ENCODE measurements at places on chromosomes 6 and 20. TPM values are rescaled to one million over a fixed set of nuclear protein-coding genes. Genes with fewer than 3 reads are reported as not detected.

The GNRH2 gene
- total RNA-seq, result 0.32 TPM

DNA sequence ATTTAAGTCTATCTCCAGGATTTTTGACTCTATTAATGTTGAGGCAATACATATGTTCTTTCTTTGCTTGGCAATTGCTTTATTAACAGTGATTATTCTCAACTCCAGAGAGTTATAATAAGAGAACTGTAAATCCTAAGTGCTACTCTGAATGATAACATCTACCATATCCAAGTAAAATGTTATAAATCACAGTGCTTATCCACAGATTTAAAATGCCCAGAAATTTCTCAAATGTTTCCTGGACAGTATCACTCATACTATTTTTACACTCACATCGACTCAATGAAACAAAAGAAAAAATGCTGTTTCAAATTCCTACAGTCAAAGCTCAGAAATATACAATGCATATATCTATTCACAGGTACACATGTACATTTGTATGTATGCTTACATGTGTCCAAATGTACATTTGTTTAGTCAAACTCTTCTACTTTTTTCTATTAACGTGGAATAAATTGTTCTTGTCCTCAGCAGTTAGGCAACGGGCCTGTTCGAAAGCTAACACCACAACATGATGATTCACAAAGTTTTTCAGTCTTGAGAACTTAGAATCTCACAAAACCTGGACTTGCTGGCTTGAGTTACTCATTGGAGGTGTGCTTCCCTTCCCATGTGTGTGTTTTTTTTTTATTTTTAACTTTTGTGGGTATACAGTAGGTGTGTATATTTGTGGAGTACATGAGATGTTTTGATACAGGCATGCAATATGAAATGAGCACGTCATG, 193.0 kb downstream of the GJA10 start:
- H3K4me3 ChIP-seq, result no peak overlapping the region
- H3K27me3 ChIP-seq, result no peaks in the 10 kb centered on the region
- H3K4me1 ChIP-seq, result no peaks in the 10 kb centered on the region
- no peak overlapping the region for H3K27ac ChIP-seq
- DNase-seq, result no peak
- no peaks in the 10 kb centered on the region for H3K36me3 ChIP-seq

- no peaks in the 10 kb centered on the region for H3K36me3 ChIP-seq
- H3K27me3 ChIP-seq, result peaks cover 6% of the 10 kb centered on the region
- H3K4me1 ChIP-seq, result no peaks in the 10 kb centered on the region
- no peak overlapping the region for H3K4me3 ChIP-seq
Observed at GRCh38 chr6:110067837-110068591, 89.9 kb downstream of the GPR6 start.

DNA sequence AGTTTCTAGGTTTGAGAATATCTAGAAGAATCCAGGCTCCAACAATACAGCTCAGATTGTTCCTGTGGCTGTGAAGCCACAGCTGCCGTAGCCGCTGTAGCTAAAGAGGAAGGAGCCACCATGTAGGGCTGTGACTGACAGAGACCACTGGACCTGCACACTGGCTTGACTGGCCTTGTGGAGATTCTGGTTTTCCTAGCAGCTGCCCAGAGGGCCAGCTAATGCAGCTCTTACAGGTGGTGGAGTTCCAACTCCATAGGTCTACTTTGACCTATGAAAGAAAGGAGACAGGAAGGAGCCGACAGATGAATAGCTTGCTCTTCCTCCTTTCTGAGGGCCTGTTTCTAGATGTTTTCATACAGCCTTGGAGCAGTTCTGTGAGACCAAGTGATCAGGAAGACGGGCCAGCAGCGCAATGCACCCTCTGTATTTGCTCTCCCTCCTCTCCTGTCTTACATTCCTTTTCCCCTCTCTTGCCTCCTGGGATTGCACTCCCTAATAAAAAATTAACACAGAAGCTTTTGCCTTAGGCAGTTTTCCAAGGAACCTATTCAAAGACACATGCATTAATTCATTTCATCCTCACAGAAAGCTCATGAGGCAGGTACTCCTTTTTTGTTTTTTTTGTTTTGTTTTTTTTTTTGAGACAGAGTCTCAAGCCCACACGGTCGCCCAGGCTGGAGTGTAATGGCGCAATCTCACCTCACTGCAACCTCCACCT, 51.8 kb upstream of the MYB start:
- no peaks in the 10 kb centered on the region for H3K4me1 ChIP-seq
- H3K36me3 ChIP-seq, result no peaks in the 10 kb centered on the region
- no peaks in the 10 kb centered on the region for H3K27me3 ChIP-seq

The DEFB116 gene
- not detected for total RNA-seq

The C20orf202 gene
- not detected for total RNA-seq

GRCh38 chr6:157497579-157497978, 116.6 kb downstream of the ZDHHC14 start:
- no peaks in the 10 kb centered on the region for H3K27me3 ChIP-seq
- no peak overlapping the region for H3K27ac ChIP-seq
- DNase-seq, result no peak
- H3K4me3 ChIP-seq, result no peak overlapping the region

GRCh38 chr20:33267701-33268100, 15.3 kb upstream of the BPIFB1 start:
- no peaks in the 10 kb centered on the region for H3K4me1 ChIP-seq
- H3K27me3 ChIP-seq, result peaks cover 18% of the 10 kb centered on the region
- H3K36me3 ChIP-seq, result no peaks in the 10 kb centered on the region
- DNase-seq, result no peak
- no peak overlapping the region for H3K27ac ChIP-seq
- no peak overlapping the region for H3K4me3 ChIP-seq

The KCNK16 gene
- total RNA-seq, result not detected

DNA sequence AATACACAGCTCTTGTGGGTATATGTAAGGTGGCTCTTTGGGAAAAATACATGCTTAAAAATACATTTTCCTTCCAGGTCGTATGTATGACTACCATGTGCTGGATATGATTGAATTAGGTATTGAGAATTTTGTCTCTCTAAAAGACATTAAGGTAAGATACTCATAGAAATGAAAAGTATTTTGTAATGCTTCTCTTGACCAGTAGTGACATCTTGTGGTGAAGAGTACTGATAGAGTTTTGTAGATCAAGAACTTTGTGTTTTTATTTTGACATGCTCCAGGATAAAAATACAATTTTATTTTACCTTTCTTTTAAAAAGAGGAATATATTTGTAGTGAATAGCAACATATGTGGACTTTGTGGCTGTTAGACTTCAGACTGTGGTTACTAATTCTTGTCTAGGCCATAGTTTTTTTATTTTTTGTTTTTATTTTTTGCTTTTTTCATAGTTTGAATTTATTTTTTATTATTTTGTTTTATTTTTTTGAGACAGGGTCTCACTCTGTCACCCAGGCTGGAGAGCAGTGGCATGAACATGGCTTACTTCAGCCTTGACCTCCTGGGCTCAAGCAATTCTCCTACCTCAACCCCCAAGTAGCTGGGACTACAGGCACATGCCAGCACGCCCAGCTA, 17.9 kb downstream of the RPF2 start:
- no peak for DNase-seq
- no peak overlapping the region for H3K4me3 ChIP-seq
- no peak overlapping the region for H3K27ac ChIP-seq

- no peaks in the 10 kb centered on the region for H3K36me3 ChIP-seq
- no peak for DNase-seq
- H3K4me1 ChIP-seq, result no peaks in the 10 kb centered on the region
- H3K27me3 ChIP-seq, result no peaks in the 10 kb centered on the region
- H3K4me3 ChIP-seq, result no peak overlapping the region
- H3K27ac ChIP-seq, result no peak overlapping the region
Observed at GRCh38 chr6:128421788-128422187, 98.6 kb downstream of the PTPRK start.

- no peak for DNase-seq
- H3K4me3 ChIP-seq, result no peak overlapping the region
- peaks cover 15% of the 10 kb centered on the region for H3K4me1 ChIP-seq
- H3K36me3 ChIP-seq, result no peaks in the 10 kb centered on the region
- H3K27me3 ChIP-seq, result no peaks in the 10 kb centered on the region
Observed at GRCh38 chr20:44074252-44075151, 112.5 kb downstream of the JPH2 start.

DNA sequence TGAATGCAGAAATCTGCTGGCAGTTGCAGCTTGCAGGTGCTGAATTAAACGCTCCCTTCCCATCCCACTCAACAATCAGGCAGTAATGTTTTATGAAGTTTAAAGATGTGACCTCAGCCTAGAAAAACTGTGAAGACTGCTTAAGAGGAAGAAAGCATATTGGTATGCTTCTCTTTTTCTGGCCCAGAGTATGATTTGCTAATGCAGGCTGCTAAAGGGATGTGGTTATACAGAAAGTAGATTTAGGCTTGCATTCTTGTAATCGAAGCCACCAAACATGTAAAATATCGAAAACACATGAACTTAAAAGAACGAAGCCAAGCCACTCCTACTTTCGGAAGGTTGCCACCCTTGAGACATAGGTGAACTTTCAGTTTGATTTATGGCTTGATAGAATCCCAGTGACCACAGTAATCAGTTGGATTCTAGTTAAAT, 40.7 kb downstream of the MAP3K5 start:
- H3K36me3 ChIP-seq, result no peaks in the 10 kb centered on the region
- H3K27ac ChIP-seq, result no peak overlapping the region
- no peaks in the 10 kb centered on the region for H3K4me1 ChIP-seq
- no peak for DNase-seq
- no peak overlapping the region for H3K4me3 ChIP-seq
- H3K27me3 ChIP-seq, result no peaks in the 10 kb centered on the region

GRCh38 chr6:99276747-99277146, 72.7 kb downstream of the FAXC start:
- no peaks in the 10 kb centered on the region for H3K36me3 ChIP-seq
- H3K27ac ChIP-seq, result no peak overlapping the region
- no peak for DNase-seq
- H3K4me1 ChIP-seq, result no peaks in the 10 kb centered on the region
- no peak overlapping the region for H3K4me3 ChIP-seq
- H3K27me3 ChIP-seq, result no peaks in the 10 kb centered on the region

GRCh38 chr6:112196306-112196705, 58.1 kb downstream of the LAMA4 start:
- no peak overlapping the region for H3K27ac ChIP-seq
- DNase-seq, result no peak
- H3K36me3 ChIP-seq, result no peaks in the 10 kb centered on the region
- no peaks in the 10 kb centered on the region for H3K4me1 ChIP-seq
